ENCODE measurements at places on chromosomes 2 and 18.
A peak's percentile ranks its signal among the peaks of the same experiment; 100 is the strongest.

DNA sequence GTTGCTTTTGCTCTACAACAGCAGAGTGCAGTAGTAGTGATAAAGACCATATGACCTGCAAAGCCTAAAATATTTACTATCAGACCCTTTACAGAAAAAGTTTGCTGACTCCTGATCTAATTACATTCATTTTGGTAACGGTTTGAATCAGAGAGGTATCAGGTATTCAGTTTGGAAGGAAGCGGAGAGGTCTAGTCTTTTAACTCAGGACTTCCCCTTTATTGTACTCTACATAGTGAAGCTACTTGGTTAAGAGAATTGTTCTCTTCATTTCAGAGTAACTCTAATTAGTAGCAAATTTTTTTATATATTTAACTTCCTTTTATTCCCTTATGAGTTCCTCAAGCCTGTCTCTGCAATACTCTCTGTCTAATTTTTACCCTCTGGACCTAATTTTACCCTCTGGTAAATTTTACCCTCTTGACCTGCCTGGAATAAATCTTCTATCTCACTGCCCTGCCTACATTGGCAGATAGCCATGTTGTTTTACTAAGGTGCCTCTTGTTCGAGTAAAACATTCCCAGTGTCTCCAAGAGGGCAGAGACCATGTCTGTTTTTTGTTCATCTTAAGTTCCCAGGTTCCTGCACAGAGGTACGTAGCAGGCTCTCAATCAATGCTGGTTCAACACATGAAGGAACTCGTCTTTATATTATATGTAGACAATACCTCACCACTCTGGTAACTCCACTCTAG lies 170.6 kb downstream of the DNAH6 start:
- no peak for DNase-seq

- no peak for DNase-seq
Observed at GRCh38 chr2:100483895-100484294, 13.6 kb downstream of the NMS start.

DNA sequence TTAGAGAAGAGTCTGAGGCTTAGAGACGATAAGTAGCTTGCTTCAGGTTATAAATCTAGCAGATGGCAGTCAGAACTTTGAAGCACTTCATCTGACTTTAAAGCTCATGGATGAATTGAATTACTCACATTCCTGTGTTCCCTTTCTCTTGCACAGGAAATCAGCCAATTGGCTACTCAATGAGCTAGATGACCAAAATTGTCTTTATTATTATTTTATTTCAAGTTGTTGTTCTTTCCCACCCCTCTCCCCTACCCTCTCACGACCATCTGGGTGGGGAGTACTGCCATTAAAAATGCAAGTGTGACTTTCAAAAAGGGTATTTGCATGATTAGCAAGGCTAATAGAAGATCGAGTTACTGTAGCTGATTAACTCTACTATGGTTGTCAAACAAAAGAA lies 491.1 kb downstream of the NR4A2 start:
- no peak for DNase-seq

GRCh38 chr2:48343571-48344440 lies 186.1 kb upstream of the STON1 start:
- DNase-seq = no peak

- DNase-seq = peak; percentile 1
Observed at GRCh38 chr2:13193900-13194299, 477.2 kb downstream of the TRIB2 start.

GRCh38 chr2:100730290-100730868 lies 89.6 kb upstream of the NPAS2 start:
- no peak for DNase-seq
